ENCODE measurements at places on chromosomes 12 and 14. TPM values are rescaled to one million over a fixed set of nuclear protein-coding genes. Genes with fewer than 3 reads are reported as not detected.

Gene C12orf56
- 1.5 TPM for total RNA-seq

Gene KLRG1
- total RNA-seq = 7.7 TPM

Gene SOAT2
- 0.19 TPM for total RNA-seq

Gene CD4
- total RNA-seq = 38.1 TPM

Gene FLRT2
- 16.6 TPM for total RNA-seq

Gene C12orf50
- 0.13 TPM for total RNA-seq

Gene GLT1D1
- total RNA-seq = 0.41 TPM

Gene KLRF1
- total RNA-seq = 2.0 TPM

Gene CLEC14A
- 37.6 TPM for total RNA-seq

Gene MNAT1
- 29.6 TPM for total RNA-seq

Gene SLC7A7
- total RNA-seq = 26.6 TPM

Gene RNASE7
- total RNA-seq = not detected

Gene TOMM20L
- total RNA-seq = not detected

Gene RNU7-1
- not detected for total RNA-seq

Gene ACSM4
- total RNA-seq = not detected

Gene MYF5
- total RNA-seq = not detected

Gene TAS2R8
- not detected for total RNA-seq

Gene TCL1A
- 1.4 TPM for total RNA-seq

Gene GLI1
- 2.8 TPM for total RNA-seq

Gene PTPN6
- 70.8 TPM for total RNA-seq

Gene DAD1
- total RNA-seq = 205 TPM

Gene NKX2-1
- not detected for total RNA-seq

Gene RTL1
- not detected for total RNA-seq
